ENCODE measurements at places on chromosomes 3 and 15. TPM values are rescaled to one million over a fixed set of nuclear protein-coding genes. Genes with fewer than 3 reads are reported as not detected.

The SATB1 gene
- 66.5 TPM for total RNA-seq

The BFSP2 gene
- total RNA-seq, result 1.6 TPM

The SECISBP2L gene
- 117 TPM for total RNA-seq

The CYP8B1 gene
- total RNA-seq, result not detected

The SUMF1 gene
- total RNA-seq, result 24.0 TPM

The VIPR1 gene
- total RNA-seq, result 8.3 TPM

The ANKRD34C gene
- total RNA-seq, result not detected

The FBXO40 gene
- not detected for total RNA-seq

The XCR1 gene
- not detected for total RNA-seq

DNA sequence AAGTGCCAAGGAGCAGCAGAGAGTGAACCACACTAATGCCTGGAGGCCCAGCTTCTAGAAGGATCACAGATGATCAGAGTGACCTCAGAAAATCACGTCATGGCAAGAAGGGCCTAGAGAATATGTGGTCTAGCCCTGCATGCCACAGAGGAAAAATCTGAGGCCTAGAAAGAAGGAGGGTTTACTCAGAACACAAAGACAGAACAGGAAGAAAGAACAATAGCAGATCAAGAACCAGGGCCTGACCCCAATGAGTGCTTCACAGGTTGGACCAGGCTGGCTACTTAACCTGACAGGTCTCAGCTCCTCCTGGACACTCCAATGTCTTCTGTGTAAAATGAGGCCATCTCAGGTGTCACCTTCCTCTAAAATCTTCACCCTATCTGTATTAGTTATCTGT lies 14.2 kb downstream of the RAB6B start:
- DNase-seq, result no peak
- H3K4me1 ChIP-seq, result no peaks in the 10 kb centered on the region
- H3K36me3 ChIP-seq, result no peaks in the 10 kb centered on the region

DNA sequence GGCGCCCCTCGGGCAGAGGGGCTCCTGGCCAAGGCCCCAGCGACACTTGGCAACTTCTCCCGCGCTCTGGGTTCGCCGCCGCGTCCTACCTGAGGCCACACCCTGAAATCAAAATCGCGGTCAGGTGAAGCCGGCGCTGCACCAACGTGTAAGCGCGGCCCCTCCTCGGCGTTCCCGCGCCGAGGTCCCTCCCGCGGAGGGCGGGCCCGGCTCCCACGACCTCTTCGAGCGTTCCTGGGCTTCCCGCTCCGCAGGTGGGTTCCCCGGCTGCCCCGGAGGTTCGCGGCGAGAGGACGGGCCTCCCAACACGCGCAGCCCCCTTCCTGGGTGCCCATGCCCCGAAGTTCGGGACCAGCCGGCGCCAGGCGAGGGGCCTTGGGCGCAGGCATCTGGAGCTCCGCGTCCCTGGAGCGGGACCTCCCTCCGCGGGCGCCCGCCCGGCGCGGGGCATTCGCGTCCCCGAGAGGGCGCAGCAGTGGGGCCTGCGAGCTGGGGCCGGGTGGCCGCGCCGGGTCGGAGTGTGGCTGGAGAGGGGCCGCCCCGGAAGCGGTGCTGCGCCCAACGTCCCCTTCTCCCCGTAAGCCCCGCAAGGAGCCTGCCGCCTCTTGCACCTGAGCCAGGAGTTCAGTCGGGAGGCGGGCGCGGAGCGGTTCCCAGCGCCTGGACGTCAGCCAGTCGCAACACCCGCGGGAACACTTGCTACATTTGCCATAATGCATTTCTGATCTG lies 13.7 kb downstream of the PAK6 start:
- peak overlapping the region; percentile 58 for H3K4me3 ChIP-seq
- peaks cover 24% of the 10 kb centered on the region for H3K27me3 ChIP-seq
- peaks cover 17% of the 10 kb centered on the region for H3K4me1 ChIP-seq
- peak; percentile 50 for DNase-seq

GRCh38 chr15:48845123-48845522 lies 32.8 kb upstream of the EID1 start:
- H3K27me3 ChIP-seq, result no peaks in the 10 kb centered on the region
- H3K4me1 ChIP-seq, result no peaks in the 10 kb centered on the region
- no peak overlapping the region for H3K4me3 ChIP-seq
- no peak overlapping the region for H3K27ac ChIP-seq
- no peaks in the 10 kb centered on the region for H3K36me3 ChIP-seq

DNA sequence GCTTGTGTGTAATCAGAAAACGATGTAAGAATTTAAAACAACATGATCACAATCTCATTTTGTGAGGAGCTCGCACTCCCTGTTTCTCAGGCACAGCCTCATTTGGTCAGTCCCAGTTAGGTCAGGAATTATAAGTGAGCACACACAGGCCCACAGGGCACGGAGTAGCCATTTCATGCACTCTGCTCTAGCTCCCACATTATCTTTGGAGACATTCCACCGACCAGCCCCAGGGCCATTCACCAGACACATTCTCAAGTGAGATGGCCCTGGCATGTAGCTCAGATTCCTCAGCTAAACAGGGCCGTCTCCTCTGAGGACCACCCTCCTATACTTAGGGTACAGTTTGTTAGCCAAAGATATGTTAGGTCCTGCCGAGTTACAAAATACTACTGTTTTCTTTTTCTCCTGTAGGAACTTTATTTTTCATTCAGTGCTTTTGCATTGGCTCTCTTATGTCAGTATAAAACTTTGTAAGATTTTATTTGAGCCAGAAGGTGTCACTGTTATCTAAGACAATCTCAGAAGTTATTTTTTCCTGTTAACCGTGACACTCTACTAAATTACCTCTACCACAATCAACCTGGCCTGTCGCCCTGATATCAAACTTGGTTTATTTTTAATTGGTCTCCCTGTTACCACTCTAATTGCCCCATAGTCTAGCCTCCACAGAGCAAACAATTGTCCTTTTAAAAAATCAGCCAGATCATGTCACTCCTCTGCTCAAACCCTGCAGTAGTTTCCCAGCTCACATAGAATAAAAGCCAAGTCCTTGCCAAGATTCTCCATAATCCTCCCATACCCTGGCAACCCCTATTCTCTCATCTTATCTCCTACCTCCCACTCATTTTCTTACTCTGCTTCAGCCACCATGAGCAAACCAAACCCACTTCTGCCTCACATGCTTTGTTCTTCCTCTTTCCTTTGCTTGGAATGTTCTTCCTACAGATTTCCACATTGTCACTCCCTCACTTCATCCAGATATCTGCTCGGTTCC lies 105.7 kb downstream of the PPP2R3A start:
- no peaks in the 10 kb centered on the region for H3K27me3 ChIP-seq
- peak; percentile 8 for DNase-seq
- H3K36me3 ChIP-seq, result no peaks in the 10 kb centered on the region
- no peak overlapping the region for H3K27ac ChIP-seq

GRCh38 chr3:128112357-128112968 lies 11.1 kb downstream of the RUVBL1 start:
- no peaks in the 10 kb centered on the region for H3K27me3 ChIP-seq
- peaks cover 38% of the 10 kb centered on the region for H3K36me3 ChIP-seq
- H3K4me1 ChIP-seq, result peaks cover 16% of the 10 kb centered on the region
- DNase-seq, result peak; percentile 24
- H3K4me3 ChIP-seq, result no peak overlapping the region

DNA sequence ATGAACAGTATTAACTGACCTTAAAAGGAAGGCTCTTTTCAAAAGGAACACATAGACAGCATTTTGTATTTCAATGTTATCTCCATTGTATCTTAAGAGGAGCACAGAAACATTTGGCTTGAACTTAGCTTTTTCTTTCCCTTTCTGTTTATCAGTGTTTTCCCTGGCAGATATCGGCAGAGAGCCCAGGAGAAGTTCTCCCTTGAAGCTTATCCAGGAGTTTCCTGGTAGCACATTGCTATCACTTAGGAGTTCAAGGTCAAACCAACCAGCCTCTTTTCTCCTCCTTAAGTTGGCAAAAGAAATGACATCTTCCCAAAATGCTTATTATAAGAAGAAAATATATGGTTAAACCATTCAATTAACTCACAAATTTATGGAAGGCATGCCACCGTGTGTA lies 344.6 kb upstream of the UBE2E2 start:
- DNase-seq, result no peak
- H3K36me3 ChIP-seq, result no peaks in the 10 kb centered on the region
- no peak overlapping the region for H3K27ac ChIP-seq
- no peaks in the 10 kb centered on the region for H3K4me1 ChIP-seq
- no peaks in the 10 kb centered on the region for H3K27me3 ChIP-seq
- H3K4me3 ChIP-seq, result no peak overlapping the region

- peak overlapping the region; percentile 91 for H3K27ac ChIP-seq
- no peaks in the 10 kb centered on the region for H3K27me3 ChIP-seq
- H3K4me1 ChIP-seq, result peaks cover 56% of the 10 kb centered on the region
- DNase-seq, result peak; percentile 69
- H3K36me3 ChIP-seq, result no peaks in the 10 kb centered on the region
Measured at GRCh38 chr3:49807431-49808114, 4.5 kb downstream of the INKA1 start.

GRCh38 chr3:141386611-141387111 lies 18.4 kb downstream of the ZBTB38 start:
- peak overlapping the region; percentile 43 for H3K27ac ChIP-seq
- DNase-seq, result peak; percentile 38
- no peaks in the 10 kb centered on the region for H3K4me1 ChIP-seq
- H3K4me3 ChIP-seq, result peak overlapping the region; percentile 32

GRCh38 chr15:70281811-70282307 lies 184.1 kb upstream of the TLE3 start:
- DNase-seq, result peak; percentile 79
- no peak overlapping the region for H3K27ac ChIP-seq
- H3K4me3 ChIP-seq, result peak overlapping the region; percentile 0
- H3K27me3 ChIP-seq, result no peaks in the 10 kb centered on the region

GRCh38 chr3:2940062-2940461 lies 170.1 kb downstream of the IL5RA start:
- no peak for DNase-seq
- H3K4me3 ChIP-seq, result no peak overlapping the region
- H3K27ac ChIP-seq, result no peak overlapping the region
- H3K36me3 ChIP-seq, result no peaks in the 10 kb centered on the region

DNA sequence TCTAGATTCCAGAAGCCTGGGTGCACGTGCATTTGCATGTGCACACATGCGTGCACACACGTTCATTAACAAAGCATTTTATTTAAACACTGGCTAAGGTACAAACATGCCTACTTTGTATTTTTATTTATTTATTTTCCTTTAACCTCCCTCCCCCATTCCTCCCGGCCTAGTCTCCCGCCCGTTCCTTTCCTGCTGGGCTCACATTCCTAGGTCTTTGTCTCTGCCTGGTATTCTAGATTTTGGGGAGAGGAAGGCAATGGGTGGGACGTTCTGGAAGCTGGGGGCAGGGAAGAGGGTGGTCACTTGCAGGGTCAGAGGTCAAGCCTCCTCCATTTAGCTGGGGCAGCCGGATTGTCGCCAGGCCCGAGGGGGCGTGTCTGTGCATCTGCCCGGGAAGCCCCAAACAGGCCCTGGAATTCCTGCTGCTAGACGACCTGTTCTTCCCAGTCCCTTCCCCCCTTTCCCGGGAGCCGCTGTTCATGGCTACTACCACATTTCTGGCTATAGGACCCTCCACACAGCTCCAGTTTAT lies 51.8 kb downstream of the TRIM71 start:
- no peaks in the 10 kb centered on the region for H3K36me3 ChIP-seq
- no peak overlapping the region for H3K4me3 ChIP-seq

GRCh38 chr15:48631176-48631770 lies 14.2 kb downstream of the FBN1 start:
- no peaks in the 10 kb centered on the region for H3K36me3 ChIP-seq
- no peak overlapping the region for H3K27ac ChIP-seq
- no peaks in the 10 kb centered on the region for H3K4me1 ChIP-seq
- H3K27me3 ChIP-seq, result no peaks in the 10 kb centered on the region
- no peak for DNase-seq
- no peak overlapping the region for H3K4me3 ChIP-seq

- no peak overlapping the region for H3K27ac ChIP-seq
- peaks cover 5% of the 10 kb centered on the region for H3K4me1 ChIP-seq
- H3K4me3 ChIP-seq, result no peak overlapping the region
- no peaks in the 10 kb centered on the region for H3K36me3 ChIP-seq
- no peaks in the 10 kb centered on the region for H3K27me3 ChIP-seq
Measured at GRCh38 chr3:183478501-183478900, 50.1 kb upstream of the MCF2L2 start.

GRCh38 chr3:161273589-161274218 lies 52.6 kb downstream of the NMD3 start:
- no peak overlapping the region for H3K4me3 ChIP-seq
- H3K27me3 ChIP-seq, result no peaks in the 10 kb centered on the region
- no peaks in the 10 kb centered on the region for H3K4me1 ChIP-seq
- H3K36me3 ChIP-seq, result peaks cover 1% of the 10 kb centered on the region
- no peak overlapping the region for H3K27ac ChIP-seq
- peak; percentile 8 for DNase-seq

DNA sequence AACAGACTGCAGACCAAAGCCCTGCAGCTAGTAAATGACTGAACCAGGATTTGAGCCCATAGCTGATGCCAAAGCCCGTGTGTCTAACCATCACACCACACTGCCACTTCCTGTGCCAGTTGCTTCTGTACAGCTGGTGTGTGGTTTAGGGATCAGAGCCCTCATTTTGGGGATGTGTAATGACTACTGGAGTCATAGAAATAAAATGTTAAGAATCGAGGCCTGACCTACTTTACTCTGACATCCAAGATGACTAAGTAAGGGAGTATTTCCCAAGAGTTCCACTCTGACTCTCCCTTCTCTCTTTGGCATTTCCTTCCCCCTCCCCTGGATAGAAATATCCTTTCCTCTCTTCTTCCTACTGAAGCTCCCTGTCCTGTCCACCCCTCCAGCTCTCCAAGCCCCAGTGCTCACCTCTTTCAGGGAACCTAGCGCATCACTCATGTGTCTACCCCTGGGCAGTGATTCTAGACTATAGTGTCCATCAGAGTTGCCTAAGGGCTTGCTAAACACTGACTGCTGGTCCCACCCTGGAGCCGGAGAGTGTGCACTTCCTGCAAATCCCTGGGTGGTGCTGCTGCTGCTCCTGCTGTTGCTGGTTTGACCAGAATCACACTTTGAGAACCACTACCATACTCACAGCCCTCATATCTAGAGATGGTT lies 53.8 kb downstream of the MGLL start:
- H3K4me1 ChIP-seq, result no peaks in the 10 kb centered on the region
- no peaks in the 10 kb centered on the region for H3K36me3 ChIP-seq
- no peak overlapping the region for H3K27ac ChIP-seq
- no peak overlapping the region for H3K4me3 ChIP-seq
- DNase-seq, result no peak
- no peaks in the 10 kb centered on the region for H3K27me3 ChIP-seq

DNA sequence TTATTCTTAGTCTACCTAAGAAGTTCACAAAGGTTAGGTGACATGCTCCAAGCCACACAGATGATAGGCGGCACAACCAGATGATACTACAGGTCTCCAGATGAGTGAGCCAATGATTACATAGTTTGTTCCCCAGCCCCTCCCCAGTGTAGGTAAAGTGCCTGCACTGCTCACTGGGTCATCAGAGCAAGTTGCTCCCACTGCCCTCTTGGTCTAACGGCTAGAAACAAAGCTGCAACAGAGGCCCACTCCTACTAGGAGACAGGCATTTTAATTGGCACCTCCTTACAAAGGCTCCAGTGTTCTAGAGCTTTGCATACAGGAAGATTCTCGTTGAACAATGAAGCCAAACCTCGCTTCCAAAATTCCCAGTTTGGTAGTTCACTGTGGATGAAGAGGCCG lies 47.3 kb downstream of the TMEM44 start:
- peaks cover 9% of the 10 kb centered on the region for H3K4me1 ChIP-seq
- H3K27me3 ChIP-seq, result no peaks in the 10 kb centered on the region
- H3K4me3 ChIP-seq, result no peak overlapping the region
- no peak for DNase-seq
- H3K36me3 ChIP-seq, result no peaks in the 10 kb centered on the region

- H3K4me3 ChIP-seq, result no peak overlapping the region
- no peaks in the 10 kb centered on the region for H3K36me3 ChIP-seq
- no peak for DNase-seq
- no peak overlapping the region for H3K27ac ChIP-seq
Measured at GRCh38 chr15:75109021-75109735, 85.8 kb downstream of the PPCDC start.

Measured in B cell (primary cell).